ENCODE measurements at places on chromosomes 12 and 14. TPM values are rescaled to one million over a fixed set of nuclear protein-coding genes. Genes with fewer than 3 reads are reported as not detected.

Gene NRXN3
- total RNA-seq, result 113 TPM

Gene SIX6
- total RNA-seq, result not detected

Gene THAP2
- 19.5 TPM for total RNA-seq

Gene ART4
- total RNA-seq, result 0.13 TPM

Gene PDZRN4
- total RNA-seq, result 46.3 TPM

Gene DCN
- total RNA-seq, result 1,716 TPM

Gene CLEC4C
- total RNA-seq, result not detected

Gene ANKRD33
- total RNA-seq, result not detected

Gene AMDHD1
- 1.8 TPM for total RNA-seq

Gene ASIC1
- 2.3 TPM for total RNA-seq

Gene PIWIL1
- not detected for total RNA-seq

Gene CACNB3
- total RNA-seq, result 9.4 TPM

All from gastroesophageal sphincter (tissue), 4 donors.